ENCODE measurements at places on chromosomes 1 and 21. TPM values are rescaled to one million over a fixed set of nuclear protein-coding genes. Genes with fewer than 3 reads are reported as not detected.

The HMCN1 gene
- 6.9 TPM for total RNA-seq

The NCDN gene
- 27.9 TPM for total RNA-seq

The ST3GAL3 gene
- total RNA-seq = 21.1 TPM

The SUSD4 gene
- total RNA-seq = not detected

The LCA5L gene
- total RNA-seq = 1.2 TPM

The LAMC1 gene
- 295 TPM for total RNA-seq

The REG4 gene
- not detected for total RNA-seq

The ATXN7L2 gene
- 6.5 TPM for total RNA-seq

The PDXK gene
- total RNA-seq = 96.8 TPM

The CELA2B gene
- not detected for total RNA-seq

The SLAMF8 gene
- total RNA-seq = not detected

The FAM3B gene
- not detected for total RNA-seq

The RPS27 gene
- 3,794 TPM for total RNA-seq

The ABCB10 gene
- total RNA-seq = 11.8 TPM

The RALGPS2 gene
- 10.0 TPM for total RNA-seq

The RAP1GAP gene
- not detected for total RNA-seq

The GSTM4 gene
- 30.3 TPM for total RNA-seq

The ZYG11A gene
- 0.96 TPM for total RNA-seq

The RAVER2 gene
- 7.0 TPM for total RNA-seq

The ADGRB2 gene
- 17.2 TPM for total RNA-seq

The GPX7 gene
- total RNA-seq = 55.5 TPM
